ENCODE measurements at places on chromosomes 3 and 15.
A peak's percentile ranks its signal among the peaks of the same experiment; 100 is the strongest.

GRCh38 chr3:62874711-62875557 is at the start of gene CADPS:
CADPS (minus strand) TSS chr3:62875416; CDS start chr3:62875029, 387 bp downstream.
- DNase-seq, result no peak

DNA sequence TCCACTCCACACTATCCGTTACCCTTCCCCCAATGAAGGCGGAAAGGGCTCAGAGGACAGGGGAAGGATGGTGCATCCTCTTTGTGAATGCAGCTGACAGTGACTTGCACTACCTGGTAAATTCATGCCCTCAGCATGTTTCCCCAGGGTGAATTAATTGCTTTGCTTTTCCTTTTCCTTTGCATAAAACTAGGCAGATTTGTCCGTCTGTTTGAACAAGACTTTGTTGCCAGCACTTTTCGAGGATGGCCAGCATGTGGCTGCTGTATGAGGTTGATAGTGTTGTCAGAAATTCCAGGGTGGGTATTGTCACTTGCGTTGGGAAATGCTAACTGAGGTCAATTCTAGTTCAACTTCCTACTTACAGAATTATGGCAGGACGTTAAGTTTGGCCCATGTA is 79.0 kb upstream of the RARB start:
- no peak for DNase-seq

GRCh38 chr15:40279437-40280141 is 3.3 kb downstream of the ANKRD63 start:
- no peak for DNase-seq

DNA sequence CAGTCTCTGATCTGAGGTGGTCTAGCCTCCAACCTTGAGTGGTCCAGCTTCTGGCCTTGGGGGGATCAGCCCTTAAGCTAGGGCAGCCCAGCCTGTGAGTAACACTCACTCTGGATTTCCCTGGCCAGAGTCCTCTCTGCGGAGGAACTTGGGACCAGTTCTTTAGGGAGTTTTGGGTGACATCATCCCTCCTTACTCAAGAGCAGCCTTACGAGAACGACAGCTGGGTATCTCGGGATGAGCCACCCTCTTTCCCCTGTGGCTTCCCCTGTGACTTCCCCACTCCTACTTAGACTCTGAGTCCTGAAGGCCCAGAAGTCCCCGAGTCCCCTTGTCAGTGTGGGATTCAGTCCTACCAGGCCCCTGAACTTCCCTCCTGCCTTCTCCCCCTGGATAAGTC is 10.2 kb upstream of the PLXND1 start:
- DNase-seq, result no peak

DNA sequence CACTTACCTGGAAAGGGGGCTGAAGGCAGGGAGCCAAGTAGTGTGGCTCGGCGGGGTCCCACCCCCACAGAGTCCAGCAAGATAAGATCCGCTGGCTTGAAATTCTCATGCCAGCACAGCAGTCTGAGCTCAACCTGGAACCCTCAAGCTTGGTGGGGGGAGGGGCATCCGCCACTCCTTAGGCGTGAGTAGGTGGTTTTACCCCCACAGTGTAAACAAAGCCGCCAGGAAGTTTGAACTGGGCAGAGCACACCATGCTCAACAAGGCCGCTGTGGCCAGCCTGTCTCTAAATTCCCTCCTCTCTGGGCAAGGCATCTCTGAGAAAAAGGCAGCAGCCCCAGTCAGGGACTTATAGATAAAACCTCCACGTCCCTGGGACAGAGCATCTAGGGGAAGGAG is 156.3 kb downstream of the KBTBD8 start:
- DNase-seq, result no peak

DNA sequence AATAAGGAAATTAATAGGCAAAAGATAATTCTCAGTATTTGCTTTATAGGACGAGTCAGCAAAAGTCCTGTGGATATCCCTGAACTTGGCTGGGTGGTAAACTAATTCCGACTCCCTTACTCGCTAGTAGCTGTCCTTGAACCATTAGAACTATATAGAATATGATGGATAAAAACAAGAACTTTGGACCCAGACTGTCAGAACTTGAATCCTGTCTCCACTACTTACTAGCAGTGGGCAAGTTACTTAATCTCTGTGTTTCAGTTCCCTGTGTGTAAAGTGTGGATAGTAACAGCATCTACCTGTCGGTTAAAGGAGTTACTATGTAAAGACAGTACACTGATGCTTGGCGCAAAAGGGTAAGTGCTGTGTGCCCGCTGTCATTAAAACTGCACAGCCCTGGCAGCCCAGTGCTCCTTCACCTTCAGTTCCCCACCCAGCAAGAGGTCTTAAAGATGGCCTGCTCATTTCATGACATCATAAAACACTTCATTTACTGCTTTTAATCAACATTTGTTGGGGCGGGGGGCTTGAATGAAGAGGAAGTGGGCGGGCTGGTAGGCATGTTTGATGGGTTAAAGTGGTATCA is 7.3 kb downstream of the TPM1 start:
- DNase-seq, result no peak

GRCh38 chr15:84001037-84001436 is 234.5 kb upstream of the GOLGA6L4 start:
- no peak for DNase-seq

DNA sequence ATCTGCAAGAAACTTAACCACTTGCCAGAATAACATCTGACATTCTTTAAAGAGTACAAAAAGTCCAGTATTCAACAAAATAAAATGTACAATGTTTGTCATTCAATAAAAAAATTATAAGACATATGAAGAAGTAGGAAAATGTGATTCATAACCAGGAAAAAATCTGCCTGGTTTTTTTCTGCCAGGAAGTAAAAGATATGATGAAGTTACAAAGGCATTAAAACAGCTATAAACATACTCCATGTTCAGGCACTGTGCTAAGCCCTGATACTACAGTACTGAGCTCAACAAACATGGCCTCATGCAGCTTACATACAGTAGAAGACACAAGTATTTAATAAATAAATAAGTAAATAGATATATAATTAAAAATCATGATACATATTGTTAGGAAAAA is 178.4 kb upstream of the STT3B start:
- no peak for DNase-seq

DNA sequence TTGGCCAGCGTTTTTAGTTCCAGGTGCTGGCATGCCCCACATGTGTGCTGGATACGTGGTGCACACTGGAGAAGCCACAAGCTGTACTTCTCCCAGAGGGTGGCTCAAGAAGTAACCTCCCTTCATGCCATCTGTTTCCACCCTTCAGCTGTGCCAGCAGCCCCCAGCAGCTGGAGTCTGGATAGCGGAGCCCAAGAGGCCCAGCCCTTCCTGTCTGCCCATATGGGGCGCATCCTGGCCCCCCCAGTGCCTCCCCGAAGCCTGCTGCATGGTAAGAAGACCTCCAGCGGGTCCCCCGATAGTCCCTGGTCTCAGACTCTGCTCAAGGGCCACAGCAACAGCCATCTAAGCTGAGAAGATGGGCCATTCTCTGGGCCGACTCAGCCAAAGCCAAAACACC is 5.8 kb upstream of the MANF start:
- no peak for DNase-seq

DNA sequence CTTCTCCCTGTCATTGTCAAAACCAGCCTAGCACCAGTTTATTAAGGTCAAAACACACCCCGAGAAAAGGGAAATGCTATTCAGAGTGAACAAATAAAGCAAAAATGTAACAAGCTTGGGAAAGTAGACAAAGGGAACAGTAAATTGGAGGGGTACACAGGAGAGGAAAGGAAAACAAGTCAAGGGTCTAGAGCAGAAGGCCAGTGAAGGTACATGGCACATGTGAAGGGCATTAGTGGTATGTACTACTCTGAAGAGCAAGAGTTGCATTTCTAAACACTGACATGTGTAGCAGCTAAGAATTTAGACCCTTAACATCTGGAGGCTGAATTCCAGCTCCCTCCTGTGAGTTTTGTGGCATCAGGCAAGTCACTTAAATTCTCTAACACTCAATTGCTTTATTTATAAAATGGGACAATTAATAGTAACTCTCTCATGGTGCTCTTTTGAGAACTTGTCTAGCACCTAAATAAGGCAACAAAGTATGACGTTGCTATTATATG is 244.3 kb upstream of the ADAMTS9 start:
- no peak for DNase-seq

DNA sequence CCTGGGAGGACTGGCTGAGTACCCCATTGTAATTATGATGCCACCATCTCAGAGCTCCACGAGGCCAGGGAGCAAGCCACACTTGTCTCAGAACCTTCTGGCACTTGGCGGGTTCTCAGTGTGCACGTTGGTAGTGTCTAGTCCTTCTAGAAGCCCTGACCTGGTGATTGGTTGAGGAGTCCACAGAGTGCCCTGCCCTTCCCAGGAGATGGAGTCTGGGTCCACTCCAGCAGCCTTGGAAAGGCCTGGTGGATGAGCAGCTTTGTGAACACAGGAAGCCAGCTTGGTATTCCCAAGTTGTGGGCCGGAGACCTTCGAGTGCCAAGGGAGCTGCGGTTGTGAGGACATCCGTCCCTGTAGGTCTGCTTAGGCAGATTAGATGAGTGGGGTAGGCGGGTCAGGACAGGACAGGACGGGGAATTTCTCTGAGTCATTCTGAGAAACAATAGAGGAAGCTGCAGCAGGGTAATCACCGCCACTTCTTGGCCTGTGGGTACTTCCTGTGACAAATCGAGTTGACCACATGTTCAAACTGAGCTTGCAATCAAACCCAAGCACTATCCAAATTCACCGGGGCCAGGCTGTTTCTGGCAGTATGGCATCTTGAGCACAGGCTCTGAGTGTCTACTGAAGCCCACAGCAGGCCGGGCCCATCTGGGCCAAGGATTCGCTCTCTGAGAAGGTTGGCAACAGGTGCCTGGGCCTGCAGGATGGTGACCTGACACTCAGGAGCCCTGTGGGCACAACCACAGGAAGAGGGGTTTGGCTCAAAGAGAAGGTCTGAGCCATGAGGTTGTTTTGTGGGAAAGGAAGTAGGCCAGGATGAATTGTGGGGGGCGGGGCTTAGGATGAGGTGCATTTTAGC is 71.5 kb upstream of the PLXNA1 start:
- DNase-seq, result no peak

- no peak for DNase-seq
Measured at GRCh38 chr3:52892625-52893311, 4.6 kb downstream of the STIMATE start.

GRCh38 chr3:13113346-13114330 is 40.4 kb upstream of the IQSEC1 start:
- peak; percentile 55 for DNase-seq

DNA sequence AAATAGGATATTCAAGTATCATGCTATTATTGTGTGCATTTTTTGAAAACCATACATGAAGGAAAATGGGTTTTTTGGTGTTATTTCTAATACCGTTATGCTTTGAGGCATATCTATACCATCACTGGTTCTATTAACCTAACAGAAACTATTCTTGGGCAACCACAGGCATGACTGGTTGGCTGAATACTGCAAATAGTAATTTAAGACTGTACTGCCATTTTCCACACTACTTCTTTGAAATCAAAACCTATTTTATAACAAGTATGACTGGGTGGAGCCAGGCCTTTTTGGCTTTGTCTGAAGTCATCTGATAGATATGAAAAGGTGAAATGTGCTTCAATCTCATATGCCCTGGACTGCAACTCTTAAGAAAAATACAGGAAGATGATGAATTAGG is 115.1 kb downstream of the ULK4 start:
- no peak for DNase-seq
